Left kidney (tissue), 8 donors: ENCODE measurements at places on chromosomes 3 and 15.

DNA sequence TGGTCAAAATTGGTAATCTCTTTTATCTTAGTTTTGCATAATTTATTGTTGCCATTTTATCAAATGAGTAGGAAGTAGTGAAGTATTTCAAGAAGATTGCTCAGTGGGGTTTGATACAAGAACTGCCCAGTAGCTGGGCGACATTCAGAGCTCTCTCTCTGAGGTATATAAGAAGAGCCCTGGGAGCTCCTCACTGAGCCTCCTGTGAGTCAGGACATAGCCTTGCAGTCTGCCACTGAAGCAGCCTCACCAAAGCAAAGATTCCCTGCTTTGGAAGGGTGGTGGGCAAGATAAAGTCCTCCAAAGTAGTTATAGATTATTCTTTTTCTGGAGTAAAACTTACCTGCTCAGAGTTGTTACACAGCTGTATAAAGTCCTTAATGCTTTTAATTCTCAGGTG, 26.1 kb downstream of the SKIL start:
- DNase-seq, result no peak

DNA sequence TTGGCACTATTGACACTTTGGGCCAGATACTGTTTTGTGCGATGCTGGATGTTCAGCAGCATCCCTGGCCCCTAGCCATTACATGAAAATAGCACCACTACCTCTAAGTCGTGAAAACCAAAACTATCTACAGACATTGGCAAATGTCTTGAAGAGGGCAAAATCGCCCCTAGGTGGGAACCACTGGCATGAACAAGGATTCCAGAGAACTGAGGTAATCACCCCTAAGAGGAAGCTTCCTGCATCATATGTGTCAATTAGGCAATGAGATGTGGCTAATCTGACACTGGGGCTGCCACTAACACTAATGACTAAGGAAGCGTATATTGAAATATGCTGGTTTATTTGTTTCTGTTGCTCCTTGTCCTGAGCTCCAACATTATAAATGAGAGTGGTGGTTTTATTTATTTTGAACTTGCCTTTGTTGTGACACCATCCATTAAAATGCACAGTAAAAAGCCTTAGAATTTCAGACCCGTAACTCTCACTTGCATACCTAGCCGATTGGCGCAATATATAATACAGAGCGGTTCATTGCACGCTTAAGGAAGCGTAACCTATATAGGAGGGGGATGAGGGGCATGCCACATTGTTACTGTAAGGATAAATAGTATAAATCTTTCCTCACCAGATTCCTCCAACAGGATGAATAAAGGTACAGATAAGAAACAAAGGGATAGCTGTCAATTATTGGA, 299.8 kb upstream of the CNTN4 start:
- peak; percentile 34 for DNase-seq

- no peak for DNase-seq
These were observed 103.6 kb upstream of the TBL1XR1 start for GRCh38 chr3:177300842-177301241.

DNA sequence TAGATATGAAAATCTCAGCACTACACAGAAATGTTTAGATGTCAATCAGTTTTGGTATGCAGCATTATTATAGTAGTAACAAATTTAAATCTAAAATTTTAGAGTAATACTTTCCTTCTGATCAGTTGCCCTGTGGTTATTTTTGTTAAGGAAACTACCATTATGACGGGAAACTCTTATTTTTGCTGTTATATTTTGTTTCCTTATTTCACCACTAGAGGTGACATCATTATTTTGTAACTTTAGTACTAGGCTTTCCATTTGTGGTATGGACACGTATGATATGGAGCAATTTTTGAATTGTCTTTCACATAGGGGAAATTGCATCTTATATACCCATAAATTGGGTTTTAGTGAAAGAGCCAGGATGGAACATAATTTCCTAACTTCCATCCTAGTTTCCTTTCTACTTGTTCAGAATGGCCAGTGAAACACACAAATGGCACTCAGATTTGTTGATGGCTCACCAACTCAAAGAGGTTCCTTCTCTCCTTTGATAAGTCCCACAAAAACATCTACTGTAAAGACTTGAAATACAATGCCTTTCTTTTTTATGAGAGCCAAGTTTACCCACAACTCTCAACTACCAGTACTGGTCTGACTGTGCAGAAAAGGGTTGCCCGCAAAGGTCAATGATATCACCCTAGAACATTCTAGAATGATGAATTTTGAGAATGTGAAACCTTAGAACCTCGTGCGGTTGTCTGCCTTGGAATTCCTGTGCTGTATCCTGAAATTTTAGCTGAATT, 19.4 kb upstream of the PPP4R2 start:
- DNase-seq, result no peak

DNA sequence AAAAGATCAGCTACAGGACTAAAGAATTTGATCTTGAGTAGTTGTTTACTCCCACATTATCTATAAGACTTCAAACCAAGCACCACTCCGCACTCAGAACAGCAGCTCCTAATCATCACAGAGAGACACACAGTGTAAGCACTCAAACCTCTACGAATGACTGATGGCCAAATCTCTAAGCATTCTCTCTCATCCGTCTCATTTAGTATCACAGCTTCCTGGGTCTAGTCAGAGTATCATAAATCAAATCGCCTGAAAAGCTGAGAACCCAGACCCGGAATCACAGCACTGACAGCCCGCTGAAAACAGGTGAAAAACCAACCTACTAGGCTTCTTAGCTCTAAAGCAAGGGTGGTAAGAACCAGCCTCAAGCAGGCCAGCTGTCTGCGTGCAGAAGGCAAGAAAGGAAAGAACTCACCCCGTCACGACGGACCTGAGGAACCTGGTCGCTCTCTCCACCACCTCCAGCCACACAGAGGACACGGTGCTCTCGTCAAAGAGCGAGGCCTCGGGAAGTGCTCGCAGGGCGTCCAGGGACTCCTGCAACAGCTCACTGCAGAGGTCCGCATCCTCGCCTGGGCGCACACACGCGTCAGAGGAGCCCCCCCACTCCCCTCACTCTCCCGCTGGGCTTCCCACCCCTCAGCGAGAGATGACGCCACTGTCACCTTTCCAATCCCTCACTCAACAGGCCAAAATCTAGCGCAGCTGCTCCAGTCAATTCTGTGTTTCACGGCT, 47.9 kb downstream of the HERC2 start:
- DNase-seq, result no peak

DNA sequence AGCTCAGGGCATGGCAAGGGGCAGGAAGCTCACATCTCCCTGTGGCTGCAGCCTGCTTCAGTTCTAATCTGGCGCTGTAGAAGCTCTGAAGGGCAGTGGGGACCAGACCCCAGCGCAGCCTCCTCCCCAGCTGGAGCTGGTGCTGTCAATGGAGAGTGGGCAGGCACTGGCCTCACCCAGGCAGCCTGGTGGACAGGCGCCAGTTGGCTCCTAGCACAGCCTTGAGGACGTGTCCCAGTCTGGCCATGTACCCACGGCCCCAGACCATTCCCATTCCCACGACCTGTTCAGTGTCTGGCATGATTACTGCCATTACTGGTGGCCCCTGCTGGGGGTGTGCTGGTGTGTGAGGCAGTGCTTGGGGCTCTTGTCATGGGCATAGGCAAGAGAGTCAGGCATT, 16.3 kb downstream of the TYRO3 start:
- DNase-seq, result no peak

GRCh38 chr15:48486228-48486627, 155.0 kb downstream of the DUT start:
- no peak for DNase-seq

DNA sequence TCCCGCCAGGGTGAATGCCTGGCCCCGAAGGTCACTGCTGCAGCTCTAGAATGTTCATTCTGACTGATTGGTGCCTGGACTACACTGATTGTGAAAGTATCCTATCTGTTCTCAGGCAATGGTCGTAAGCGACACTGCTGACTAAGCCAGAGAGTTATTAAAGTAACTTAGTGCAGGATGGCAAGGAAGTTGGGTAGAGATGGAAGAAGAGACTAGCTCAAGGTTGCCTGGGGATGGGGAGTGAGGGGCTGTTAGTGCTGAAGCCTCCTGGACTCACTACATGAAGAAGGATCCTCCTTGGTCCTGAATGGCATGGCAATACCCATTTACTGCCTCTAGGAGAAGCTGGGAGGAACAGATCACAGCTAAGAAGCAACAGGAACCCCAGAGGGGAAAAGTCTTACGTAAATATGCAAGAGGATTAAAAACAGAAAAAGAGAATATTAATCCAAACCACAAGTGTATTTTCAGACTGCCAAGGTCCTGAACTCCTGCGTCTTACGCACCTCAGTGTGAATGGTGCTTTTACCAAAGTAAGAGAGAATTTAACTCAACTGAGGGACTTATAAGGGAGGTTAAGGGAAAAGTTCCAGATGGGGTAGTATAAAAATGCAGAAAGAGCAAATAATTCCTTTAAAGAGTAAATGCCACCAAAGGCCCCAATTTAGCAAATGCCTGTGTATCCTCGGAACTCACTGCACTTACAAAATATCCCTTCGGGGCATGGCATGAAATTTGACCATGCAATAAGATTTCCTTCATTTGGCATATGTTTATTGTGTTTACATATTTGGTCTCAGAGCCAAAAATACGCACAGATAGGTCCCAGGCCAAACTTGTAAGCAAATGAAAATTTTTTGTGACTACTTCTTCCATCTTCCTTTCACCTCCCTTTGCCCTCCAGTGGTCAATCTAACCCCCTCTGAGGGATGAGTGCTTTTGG, 64.0 kb upstream of the DGKG start:
- no peak for DNase-seq

DNA sequence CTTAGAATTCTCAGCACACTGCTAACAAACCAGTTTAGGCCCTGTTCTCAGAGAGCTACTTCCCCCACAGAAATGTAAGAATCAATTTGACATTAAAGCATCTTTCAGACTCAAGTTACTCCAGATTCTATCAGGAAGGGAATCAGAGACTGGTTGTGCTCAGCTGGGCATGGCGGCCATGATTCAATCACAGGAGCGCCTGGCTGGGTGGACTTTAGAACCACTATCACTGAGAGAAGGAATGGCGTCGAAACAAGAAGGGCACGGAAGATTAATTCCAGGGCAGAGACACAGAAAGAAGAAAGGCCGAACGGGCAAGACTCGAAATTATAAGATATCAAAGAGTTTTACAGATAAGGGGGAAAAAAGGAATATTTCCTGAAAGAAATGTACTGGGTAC, 6.2 kb downstream of the TNIK start:
- peak; percentile 80 for DNase-seq

- DNase-seq, result no peak
These were observed 1030.2 kb downstream of the MCTP2 start for GRCh38 chr15:95261546-95261945.

DNA sequence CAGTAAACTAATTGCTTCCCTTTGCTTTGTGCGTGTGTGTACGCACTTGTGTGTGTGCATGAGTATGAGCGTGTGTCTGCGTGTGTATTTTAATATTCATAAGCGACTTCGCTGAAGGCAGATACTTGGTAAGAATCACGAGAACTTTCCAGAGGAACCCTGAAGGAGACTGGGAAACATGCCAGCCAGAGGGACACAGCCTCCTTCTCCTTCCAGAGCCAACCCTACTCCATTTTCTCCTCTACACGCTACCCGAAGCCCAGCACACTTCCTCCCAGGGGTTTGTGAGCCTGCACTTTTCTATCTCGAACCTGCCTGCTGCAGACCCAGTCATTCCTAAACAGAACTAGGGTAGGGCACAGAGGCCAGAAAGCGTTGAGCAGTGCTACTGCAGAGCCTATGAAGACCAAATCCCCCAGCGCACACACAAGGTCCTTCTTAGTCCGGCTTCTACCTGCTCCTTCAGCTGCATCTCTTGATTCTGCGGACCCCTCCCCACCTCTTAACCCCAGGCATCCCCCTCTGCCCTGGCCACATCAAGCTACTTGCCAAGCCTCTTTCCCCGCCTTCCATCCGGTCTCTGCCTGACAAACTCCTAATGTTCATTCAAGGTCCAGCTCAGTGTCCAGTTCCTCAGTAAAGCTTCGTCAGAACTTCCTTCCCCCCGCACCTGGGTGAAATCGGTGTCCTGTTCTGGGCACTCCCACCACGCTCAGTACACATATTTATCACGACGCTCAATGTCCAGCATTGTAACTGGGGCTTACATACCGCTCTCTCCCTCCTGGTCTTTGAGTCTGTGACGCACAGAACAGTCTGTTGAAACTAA, 191.8 kb downstream of the FAM43A start:
- DNase-seq, result no peak

DNA sequence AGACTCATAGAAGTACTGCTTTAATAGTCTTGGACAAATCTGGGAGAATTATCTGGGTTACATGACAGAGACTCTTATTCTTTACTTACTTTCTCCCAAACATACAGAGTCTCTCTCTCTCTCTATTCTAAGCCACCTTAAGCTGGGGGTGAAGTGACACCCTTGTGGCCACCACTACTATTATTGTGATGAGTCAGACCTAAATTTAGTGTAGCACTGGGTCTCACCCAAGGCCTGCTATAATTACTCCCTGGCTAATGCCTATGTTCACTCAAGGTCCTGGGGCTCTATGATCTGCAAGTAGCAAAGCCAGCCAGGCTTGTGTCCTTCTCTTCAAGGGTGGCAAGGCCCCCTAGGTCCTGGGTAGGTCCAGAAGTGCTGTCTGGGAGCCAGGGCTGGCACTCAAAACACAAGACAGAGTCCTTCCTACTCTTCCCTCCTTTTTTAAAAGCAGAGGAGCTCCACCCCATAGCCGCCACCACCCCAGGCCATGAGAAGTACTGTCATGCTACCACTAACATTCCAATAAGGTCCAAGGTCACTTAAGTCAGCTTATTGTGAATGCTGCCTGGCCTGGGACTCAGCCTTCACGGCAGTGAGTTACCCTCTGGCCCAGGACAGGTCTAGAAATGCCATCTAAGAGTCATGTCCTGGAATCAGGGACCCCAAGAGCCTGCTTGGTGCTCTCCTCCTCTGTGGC, 183.6 kb downstream of the POLQ start:
- DNase-seq, result no peak

DNA sequence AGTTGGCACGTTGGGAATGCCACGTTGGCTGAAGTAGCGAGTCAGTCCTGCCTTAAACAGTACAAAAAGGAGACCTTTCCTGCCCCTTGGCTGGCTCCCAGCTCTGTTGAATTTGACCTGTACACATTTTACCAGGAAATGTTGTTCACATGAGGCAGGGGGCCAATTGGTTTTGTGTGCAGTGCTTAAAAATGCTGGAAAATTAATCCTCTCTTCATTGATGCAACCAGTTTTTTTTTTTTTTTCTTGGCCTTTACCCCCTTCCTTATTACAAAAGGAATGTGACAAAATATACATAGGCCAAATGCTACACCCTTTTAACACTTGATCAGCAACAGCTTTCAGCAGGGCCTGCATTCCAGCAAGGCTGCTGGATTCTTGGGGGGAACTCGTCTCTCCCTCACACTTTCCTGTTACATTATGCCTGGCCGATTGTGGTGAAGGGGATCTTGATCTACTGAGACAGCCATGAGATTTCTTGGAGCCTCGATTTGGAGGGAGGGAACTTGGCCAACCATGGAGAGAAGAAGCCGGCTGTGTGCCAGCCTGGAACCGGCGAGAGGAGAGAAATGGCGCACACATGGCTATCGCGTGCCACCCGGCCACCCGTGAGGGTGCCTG, 93.1 kb downstream of the DNASE1L3 start:
- peak; percentile 37 for DNase-seq
